ENCODE measurements at places on chromosomes 7 and 10.

- peak; percentile 1 for DNase-seq
These were observed 157.3 kb downstream of the PCLO start for GRCh38 chr7:83005410-83005809.

GRCh38 chr7:114930107-114930661, 8.3 kb downstream of the MDFIC start:
- DNase-seq = no peak

GRCh38 chr7:112594397-112594796, 113.6 kb downstream of the LSMEM1 start:
- no peak for DNase-seq

- no peak for DNase-seq
These were observed 3.8 kb downstream of the ZNF655 start for GRCh38 chr7:99562114-99562784.

DNA sequence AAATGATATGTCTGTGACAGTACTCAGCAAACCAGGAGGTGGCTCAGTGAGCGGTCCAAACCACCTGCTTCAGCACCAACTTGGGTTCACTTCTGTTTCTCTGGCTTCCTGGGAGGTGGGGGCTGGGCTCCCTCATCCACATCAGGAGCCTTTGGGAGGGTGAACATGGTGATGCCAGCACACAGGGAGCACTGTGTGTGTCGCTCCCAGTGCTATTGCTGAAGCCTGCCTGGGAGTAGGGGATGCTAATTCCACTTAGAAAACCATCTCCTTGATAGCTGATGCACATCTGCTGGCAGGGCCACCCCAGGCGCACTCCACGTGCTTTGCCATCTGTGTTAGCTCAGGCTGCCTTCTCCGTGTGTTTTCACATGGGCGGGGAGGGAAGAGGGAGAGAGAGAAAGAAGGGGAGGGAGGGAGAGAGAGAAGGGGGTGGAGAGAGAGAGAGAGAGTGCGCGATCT, 58.0 kb downstream of the RAMP3 start:
- no peak for DNase-seq
